ENCODE measurements at places on chromosomes 12 and 14.

DNA sequence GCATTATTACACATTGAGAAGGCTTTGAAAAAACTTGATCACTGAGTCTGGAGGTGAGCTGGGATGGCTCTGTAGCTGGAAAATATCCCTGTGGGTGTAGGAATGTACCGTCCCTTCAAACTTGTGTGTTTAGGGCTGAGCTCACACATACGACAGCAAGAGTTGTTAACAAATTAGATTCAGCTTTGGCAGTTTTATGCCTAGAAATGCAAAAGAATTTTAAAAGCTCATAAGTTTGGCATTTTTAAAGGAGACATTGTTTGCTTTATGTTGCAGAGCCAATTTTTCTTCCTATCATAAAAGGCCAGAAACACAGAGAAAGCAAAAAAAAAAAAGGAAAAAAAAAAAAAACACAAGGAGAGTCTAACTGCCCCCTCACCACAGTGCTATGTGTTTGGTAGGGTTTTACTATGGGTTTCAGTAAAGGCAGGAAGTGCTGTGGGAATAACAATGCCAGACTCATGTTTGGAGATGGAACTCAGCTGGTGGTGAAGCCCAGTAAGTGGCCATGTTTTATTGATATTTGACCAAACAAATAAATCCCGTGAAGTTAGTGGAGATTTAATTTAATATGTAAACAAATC, 78.4 kb downstream of the DAD1 start:
- DNase-seq, result no peak

- no peak for DNase-seq
Measured at GRCh38 chr14:44405011-44405486, 102.0 kb downstream of the FSCB start.

GRCh38 chr14:96790706-96791105, 6.5 kb upstream of the VRK1 start:
- DNase-seq, result no peak

GRCh38 chr12:75587340-75588106, 76.1 kb upstream of the KRR1 start:
- no peak for DNase-seq
